ENCODE measurements at places on chromosomes 12 and 14.

DNA sequence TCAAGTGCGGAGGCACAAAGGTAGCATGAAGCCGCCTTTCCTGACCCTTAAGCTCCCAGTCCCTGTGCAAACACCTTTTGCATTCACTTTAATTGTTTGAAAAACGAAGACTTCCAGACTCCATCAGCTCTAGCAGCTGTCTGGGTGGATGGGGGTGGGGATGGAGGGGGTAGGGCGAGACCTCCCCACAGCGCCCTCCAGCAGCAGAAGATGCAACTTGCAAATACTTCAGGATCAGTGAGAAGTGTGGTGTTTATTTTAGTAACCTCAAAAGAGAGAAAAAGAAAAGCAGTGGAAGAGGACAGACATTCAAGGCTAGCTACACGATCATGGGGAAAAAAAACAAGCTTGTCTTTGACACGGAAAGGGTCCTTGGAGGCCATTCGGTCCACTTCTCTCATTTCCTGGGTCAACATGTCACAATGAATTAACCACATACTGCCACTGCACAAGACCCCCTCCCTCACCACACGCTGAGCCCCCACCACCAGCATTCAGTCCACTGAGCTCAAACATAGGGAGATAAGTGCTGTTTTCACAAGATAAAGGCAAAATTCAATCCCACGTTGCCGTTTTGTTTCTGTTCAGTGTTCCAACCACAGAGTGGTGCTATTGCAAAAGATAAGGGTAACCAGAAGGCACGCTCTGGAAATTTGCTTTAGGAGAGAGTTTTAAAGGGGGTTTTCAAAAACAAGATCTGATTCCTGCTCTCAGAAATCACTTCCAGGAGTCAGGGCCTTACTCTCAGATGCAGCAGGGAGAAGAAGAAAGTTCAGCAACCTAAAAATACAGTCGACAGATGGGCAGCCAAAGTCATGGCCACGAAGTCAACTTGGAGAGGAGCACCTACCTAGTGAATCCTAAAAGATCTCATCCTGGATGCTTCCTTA, 3.3 kb upstream of the NTF3 start:
- DNase-seq: no peak

DNA sequence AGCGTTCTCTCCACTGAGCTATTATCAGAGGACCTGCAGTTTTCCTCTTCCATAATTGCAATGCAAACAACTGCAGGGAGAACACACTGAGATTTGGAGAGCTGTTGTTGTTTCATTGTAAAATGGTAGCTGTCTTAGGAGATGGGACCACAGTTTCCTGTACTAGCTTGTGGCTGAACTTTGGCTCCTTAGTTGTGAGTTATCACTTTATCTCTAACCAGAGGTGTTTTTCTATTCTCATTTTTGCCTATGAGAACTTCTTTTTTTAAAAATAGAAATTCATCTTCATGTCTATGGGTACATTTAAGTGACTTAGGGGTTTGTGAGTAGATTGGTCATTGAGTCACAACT, 216.5 kb downstream of the SLC38A4 start:
- DNase-seq: no peak

- no peak for DNase-seq
Measured at GRCh38 chr14:67646131-67646530, 26.4 kb downstream of the ARG2 start.

- no peak for DNase-seq
Measured at GRCh38 chr12:64670919-64671639, 60.8 kb downstream of the RASSF3 start.

- DNase-seq: no peak
Measured at GRCh38 chr12:87096082-87096585, 839.9 kb upstream of the MGAT4C start.

DNA sequence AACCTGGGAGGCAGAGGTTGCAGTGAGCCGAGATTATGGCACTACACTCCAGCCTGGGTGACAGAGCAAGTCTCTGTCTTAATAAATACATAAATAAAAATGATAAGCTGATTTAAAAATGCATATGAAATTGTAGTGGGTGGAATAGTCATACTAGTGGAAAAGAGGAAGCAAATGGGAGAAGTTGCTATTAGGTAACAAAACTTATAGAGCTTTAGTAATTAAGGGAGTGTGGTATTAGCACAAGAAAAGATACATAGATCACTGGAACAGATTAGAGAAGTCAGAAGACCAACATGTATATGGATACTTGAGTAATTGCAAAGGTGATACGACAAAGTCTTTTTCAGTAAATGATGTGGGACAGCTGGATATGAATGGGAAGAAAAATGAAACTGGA, 26.5 kb downstream of the TECPR2 start:
- no peak for DNase-seq

DNA sequence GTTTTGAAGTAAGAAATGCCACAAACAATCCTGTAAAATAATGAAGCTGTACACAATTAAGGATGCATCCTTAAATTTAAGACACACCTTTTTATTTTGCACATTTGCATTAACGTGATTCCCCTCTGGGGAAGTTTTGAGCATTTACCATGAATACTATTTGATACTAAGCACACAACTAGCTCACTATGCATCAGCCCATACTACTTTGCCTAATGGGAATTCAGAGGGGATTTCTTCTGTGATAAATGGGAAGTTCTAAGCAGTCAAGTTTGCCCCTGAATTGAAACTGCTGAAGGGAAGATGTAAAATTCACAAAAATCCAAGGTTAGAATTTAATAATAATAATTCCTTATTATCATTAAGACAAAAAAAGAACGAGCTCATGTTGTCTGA, 27.4 kb downstream of the SINHCAF start:
- no peak for DNase-seq

GRCh38 chr12:102954134-102954533, 3.3 kb upstream of the ASCL1 start:
- no peak for DNase-seq

Measured in progenitor cell of endocrine pancreas (in vitro differentiated cells).